ENCODE measurements at places on chromosomes 12 and 14.
A peak's percentile ranks its signal among the peaks of the same experiment; 100 is the strongest.

DNA sequence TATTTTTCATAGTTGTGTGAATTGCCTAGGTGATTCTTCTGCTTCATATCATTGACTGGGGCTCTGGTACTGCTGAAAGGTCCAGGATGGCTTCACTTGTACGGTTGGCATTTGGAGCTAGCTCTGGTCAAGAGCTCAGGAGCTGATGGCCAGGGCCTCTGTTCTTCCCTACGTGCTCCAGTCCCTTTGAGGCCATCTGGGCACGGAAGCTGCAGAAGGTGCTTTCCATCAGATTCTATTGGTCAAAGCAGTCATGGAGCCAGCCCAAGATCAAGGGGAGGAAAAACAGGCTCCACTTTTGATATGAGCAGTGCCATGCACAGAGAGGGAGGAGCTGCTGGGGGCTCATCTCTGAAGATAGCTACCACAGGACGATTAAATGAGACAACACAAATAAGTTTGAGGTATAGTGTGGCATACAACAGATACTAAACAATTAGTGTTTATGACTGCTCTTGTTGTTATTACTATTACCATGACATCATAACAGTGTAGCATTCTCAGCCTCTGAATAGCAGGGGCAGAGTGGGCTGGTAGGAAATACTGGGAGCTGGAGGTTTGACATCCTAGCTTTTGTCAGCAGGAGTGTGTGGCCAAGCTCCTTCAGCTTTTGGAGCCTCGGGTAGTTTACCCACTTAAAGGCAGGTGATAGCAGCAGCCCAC lies 10.4 kb downstream of the KRT83 start:
- no peak for DNase-seq

GRCh38 chr12:12333407-12334366 lies 16.4 kb downstream of the MANSC1 start:
- no peak for DNase-seq

DNA sequence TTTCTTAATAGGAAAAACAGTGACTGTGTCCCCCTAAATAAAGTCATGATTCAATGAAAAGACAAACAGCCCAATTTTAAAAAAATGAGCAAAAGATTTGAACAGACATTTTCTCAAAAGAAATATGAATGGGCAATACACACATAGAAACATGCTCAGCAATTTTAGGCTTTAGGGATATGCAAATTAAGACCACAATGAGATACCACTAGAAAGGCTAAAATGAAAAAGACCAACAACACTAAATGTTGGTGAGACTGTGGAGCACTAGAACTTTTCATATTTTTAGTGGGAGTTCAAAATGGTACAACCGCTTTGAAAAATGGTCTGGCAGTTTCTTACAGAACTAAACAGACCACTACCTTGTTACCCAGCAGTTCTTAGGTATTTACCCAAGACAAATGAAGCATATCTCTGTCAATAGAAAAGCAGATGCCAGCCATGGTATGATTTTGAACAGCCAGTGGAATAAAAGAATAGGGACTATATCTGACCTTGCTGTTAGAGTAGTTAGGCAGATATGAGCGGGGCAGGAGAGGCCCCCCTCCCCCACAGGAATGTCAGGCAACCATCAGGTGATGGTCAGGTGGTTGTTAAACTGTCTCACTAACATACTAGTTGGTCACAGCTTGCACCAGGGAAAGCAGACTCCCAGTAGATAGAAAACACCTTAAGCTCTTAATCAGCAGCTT lies 108.8 kb downstream of the PRKCH start:
- no peak for DNase-seq

GRCh38 chr12:93705237-93705636 lies 28.1 kb downstream of the CRADD start:
- DNase-seq = no peak

DNA sequence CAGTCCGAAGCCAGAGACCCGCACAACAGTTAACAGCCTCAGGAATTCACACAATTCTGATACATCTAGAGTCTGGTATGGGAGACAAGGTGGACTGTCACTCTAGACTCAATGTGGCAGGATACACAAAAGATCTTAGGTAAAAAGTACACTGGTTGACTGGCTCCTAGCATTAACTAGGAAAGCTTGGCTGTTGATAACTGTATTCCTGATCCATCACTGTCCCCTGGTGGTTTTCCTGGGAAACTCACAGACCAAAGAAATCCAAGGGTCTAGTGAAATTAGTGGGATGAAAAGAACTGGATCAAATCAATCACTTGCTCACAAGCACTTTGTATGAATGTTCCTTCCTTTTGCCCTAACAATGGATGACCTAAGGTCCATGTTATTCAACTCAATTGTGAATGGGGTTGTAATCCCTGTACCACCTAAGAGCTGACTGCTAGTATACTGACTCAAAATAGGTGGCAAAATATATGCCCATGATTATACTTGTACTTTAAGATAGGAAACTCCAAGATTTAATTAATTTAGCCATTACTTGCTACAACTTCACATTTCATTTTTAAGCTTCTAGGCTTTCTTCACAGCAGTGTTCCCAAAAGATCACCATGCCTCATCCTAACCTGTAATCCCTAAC lies 14.0 kb downstream of the NPC2 start:
- DNase-seq = no peak

DNA sequence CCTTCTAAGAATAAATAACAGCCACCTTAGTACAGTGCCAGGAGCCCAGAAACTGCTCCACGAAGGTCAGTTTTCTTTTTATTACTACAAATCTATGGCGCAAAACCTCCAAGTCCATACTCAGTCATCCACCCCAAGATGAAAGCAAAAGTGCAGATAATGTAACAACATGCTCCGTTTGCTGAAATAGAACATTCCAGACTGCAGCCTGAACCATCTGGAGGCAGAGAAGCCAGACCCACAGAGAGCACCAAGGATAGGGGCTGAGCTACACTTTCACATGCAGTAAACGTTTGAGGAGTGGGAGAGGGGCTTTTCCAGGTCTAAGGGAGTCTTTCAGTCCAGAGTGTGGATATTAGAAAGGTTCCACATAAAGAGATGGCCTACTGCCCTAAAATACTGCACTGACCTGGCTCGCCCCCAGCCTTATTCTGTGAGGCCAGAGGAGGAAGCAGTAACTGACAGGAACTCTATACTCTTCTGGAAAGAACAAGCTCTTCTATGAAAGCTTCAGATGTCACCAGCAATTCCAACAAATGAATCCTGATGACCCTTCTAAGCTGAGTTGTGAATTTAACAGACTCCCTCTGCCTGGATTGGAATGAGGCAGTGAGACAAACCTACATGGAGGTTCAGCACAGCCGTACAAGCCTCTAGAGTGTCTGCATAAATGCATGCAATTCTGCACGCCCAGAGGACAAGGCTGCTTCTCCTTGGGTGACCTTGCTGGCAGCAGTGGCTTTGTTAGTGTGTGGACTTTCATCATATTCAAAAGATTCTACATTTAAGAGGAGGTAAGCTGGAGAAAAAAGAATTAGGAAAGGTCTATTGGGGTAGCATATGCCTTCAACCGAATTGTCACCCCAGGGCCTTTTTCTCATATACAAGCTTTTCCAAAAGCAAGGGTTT lies 153.9 kb upstream of the EGLN3 start:
- no peak for DNase-seq

DNA sequence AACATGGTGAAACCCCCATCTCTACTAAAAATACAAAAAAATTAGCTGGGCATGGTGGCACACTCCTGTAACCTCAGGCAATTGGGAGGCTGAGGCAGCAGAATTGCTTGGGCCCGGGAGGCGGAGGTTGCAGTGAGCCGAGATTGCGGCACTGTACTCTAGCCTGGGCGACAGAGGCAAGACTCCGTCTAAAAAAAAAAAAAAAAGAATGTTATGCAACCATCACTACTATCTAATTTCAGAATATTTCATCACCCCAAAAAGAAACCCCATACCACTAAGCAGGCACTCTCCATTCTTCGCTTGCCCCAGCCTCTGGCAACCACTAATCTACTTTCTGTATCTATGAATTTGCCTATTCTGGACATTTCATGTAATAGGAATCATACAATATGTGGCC lies 68.8 kb upstream of the AMN start:
- no peak for DNase-seq

GRCh38 chr12:2336409-2336829 lies 283.6 kb downstream of the CACNA1C start:
- DNase-seq = no peak

DNA sequence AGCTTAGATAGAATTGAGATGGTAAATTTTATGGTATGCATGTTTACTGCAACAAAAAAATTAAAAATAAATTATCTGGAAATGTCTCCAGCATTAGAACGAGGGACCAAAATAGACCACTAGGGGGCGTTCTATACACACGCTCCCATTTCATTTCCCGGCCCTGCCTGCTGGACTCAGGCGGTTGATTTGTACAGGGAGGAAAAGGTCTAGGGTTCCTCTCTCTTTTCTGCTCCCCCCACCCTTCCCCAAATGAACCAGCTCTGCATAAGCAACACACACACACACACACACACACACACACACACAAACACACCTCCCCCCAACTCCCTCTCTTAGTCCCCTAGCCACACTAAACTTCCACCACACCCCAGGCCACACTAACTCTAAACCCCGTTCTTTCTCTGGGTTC lies 7.8 kb upstream of the DTX1 start:
- peak; percentile 57 for DNase-seq

DNA sequence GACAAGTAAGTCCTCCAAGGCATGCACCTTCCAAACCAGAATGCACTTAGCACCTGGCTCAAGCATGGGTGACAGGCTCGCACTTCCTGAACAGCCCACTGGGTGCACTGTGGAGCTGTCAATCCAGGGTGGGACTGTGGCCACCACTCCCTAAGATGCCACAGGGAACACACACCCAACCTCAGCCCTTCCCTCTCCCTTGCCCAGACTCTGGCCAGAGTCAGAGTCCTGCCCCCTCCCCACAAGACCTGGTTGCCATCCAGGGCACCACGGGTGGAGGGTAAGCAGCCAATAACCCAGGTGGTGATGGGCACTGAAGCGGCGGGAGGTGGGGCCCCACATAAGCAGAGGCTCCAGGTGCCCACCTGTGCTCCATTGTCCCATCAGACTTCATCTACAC lies 160.6 kb downstream of the MYRFL start:
- no peak for DNase-seq

- DNase-seq = no peak
These were observed 689 bp upstream of the PDE3A start for GRCh38 chr12:20367583-20368113.

DNA sequence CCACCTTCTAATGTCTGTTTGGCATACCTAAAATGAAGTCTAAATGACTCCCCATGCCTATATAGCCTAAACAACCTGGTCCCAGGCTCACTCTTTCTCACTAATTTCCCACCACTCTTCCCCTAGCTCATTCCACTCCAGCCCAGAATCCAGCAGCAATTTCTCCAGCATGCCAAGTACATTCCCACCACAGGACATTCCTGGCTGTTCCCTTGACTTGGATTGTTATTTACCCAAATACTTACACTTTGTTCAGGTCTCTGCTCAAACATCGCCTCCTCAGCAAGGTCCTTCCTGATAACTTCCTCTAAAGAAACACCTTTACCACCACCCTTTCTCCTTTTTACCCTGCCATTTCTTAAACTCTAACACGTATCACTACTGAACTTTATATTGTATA lies 743.4 kb downstream of the RPS29 start:
- DNase-seq = no peak

GRCh38 chr12:132543298-132544079 lies 53.5 kb downstream of the FBRSL1 start:
- no peak for DNase-seq

- DNase-seq = no peak
These were observed 81.0 kb downstream of the NTS start for GRCh38 chr12:85955127-85955526.

GRCh38 chr14:74615735-74616134 lies 3.7 kb upstream of the LTBP2 start:
- DNase-seq = no peak

DNA sequence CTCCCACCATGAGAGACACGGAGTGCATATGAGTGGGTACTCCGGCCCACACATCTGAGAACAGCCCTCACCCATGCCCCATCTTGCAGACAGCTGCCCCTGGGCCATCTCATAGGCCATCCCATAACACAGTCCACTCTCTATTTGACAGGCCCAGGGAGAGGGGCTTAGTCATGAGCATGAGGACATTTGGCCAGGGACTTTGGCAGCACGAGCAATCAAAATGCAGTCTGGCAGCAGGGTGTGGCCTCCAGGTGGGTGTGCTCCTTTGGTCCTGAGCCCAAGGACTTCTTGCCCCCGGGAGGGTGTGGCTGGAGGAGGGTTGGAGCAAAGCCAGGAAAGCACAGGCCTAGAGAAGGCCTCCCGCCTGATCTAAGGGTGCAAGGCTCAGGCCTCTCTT lies 25.6 kb downstream of the EMP1 start:
- DNase-seq = no peak

- DNase-seq = no peak
These were observed 2.9 kb upstream of the MMP17 start for GRCh38 chr12:131825146-131825892.

GRCh38 chr12:130136509-130137039 lies 25.7 kb upstream of the FZD10 start:
- no peak for DNase-seq

DNA sequence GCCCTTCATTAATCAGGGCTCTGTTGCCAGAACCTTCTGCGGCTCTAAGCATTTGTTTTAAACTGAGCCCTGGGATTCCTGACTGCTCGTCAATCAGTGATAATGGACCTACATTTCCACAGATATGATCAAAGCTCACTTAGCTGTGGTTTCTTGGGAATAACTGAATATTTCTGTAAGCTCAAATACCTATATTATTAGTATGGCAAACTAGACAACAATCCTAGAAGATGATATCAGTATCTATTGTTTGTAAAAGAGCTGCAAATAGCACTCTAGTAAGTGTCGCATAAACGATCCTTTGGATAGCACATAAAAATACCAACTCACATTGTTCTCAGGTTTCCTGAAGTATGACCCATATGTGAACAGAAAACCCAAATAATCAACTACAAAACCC lies 150.4 kb downstream of the PPM1H start:
- DNase-seq = no peak

DNA sequence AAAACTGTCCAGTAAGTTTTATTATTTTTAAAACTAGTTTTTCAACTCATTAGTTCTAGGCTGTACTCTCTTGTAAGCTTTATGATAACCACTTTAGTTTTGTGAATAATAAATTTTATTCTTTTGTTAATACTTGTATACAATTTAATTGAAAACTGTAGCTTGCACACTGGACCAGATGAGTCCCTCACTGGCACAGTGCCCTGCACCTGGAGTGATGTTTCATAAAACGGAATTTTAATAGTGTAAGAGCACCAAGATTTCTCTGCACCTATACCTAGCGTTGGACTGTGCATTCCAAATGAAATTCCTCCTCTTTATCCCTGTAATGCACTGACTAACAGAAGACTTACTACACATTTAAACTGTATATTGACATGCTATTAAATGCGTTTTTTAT lies 80.8 kb downstream of the PRIMA1 start:
- DNase-seq = no peak

DNA sequence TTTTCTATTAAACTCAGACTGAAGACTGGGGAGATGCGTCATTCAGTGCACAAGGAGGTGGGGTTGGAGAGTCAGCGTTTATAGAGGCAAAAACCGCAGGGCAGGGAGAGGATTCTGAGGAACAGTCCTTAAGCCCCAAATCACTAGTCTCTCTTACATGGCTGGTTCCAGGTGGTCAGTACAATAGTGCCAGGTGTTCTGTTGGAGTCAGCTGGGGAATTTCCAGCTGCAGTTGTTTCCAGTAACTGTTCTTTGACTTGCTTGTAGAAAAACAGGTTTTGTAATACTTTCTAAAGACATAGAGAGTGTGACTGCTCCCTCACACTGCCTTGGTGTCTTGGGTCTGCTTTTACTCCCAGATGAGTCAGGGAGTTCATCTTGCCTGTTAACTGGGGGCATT lies 192.2 kb downstream of the TMTC3 start:
- no peak for DNase-seq

- DNase-seq = no peak
These were observed 211.8 kb downstream of the DACT1 start for GRCh38 chr14:58849601-58850000.

Data from CD4-positive, alpha-beta T cell (primary cell).